Aorta (tissue), 5 donors: ENCODE measurements at places on chromosomes 6 and 20. TPM values are rescaled to one million over a fixed set of nuclear protein-coding genes. Genes with fewer than 3 reads are reported as not detected.

DNA sequence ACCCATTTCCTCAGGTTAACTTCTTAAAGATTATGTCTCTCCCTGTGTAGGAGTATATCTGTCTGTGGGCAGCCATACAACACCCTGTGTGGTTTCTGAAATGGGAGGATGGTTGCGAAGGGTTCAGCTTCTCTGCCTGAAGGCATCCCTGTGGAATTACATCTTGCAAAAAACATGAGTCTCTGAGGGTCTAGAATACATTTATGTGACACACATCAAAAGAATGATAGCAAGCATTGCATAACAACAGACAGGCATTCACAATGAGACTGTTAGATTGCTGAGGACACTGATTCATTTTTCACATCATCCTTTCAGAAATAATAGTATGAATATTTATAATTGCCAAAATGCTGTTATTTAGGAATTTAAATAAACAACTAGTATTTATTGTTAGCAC is 670.9 kb downstream of the HTR1B start:
- DNase-seq = no peak

DNA sequence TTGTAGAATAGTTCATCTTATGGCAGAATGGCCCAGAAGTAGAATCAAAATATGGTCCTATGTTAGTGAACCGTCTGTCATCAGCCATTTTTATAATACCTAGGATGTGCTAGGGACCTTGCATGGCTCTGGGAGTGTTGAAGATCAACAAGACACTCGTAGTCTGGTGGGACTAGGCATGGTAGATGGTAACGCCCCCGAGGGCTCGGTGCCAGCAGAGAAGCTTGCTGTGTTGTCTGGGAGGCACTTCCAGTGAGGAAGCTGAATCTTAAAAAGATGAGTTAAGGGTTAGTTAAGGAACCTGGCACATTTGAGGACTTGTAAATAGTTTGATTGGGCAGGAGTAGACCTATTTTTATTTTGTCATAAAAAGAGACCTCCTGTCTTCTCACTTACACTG is 82.4 kb downstream of the MAP3K4 start:
- DNase-seq = no peak

DNA sequence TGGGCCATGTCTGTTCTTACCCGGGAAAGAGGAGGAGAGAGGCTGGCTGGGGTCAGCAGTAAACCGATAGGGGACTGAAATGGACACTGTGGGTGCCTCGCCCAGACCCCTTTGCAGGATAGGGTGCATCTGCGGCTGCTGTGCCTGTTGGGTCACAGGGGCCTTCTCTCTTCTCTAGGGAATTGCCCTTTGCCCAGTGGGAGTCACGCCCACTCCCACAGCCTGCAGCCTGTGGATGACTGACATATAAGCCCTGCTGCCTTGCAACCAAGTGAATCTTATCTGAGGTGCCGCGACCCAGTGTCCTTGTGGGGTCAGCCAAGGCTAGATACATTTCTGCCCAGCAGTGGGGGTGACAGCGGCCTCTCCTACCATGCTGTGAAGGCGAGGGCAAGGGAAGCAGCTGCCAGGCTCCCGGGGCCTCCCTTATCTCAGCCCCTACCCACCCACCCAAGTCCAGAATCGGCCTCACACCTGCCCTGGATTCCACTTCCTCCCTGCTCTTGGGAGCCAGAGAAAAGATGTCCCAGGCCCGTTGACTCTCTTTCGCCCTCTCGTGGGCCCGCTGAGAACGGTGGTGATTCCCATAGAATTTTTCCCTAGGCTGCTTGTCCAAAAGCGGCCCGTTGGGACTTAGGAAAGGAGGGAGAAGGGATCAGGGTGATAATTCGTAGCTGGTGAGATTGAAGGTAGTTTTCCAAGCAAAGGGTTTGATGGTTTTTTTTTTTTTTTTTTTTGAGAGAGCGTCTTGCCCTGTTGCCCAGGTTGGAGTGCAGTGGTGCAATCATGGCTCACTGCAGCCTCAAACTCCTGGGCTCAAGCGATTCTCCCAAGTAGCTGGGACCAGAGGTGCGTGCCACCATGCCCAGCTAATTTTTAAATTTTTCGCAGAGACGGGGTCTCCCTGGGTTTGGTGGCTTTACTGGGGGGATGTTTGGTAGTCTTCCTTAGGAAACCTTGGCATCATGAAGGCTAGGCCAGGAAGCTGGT is 76.4 kb upstream of the RNF24 start:
- peak; percentile 71 for DNase-seq

DNA sequence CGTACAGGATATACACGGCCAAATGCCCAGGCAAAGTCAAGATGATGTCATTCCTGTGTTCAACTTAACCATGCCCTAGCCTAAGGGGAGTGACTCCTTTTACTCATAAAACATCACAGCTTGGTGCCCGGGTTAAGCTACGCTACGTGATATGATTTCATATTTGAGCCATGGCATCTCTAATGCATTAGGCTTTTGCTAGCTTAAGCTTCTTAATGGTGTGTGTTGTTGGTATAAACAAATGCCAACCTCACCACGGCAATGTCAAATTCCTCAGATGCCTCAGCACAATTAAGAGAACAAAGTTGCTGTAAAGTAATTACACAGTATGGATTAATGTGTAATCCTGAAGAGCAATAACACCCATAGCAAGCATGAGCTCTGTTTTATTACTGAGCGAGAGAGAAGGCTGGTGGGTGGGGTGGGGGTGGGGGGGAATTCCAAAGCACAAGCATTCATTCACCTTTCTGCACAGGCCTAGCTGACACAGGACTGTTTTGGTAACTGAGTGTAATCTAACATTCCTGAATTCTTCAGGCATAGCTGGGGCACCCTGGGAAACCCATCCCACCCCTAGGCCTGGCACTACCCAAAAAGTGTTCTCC is 44.7 kb upstream of the CNKSR3 start:
- no peak for DNase-seq

GRCh38 chr20:35467339-35468224 is 12.2 kb downstream of the CEP250 start:
- no peak for DNase-seq

- no peak for DNase-seq
Observed at GRCh38 chr20:6838181-6838826, 70.8 kb downstream of the BMP2 start.

The KIF16B gene
- 10.3 TPM for polyA plus RNA-seq

The GABRR1 gene
- 0.79 TPM for polyA plus RNA-seq

The HLA-DQA1 gene
- 38.4 TPM for polyA plus RNA-seq

The BPIFA1 gene
- not detected for polyA plus RNA-seq
